ENCODE measurements at places on chromosomes 2 and 18. TPM values are rescaled to one million over a fixed set of nuclear protein-coding genes. Genes with fewer than 3 reads are reported as not detected.

The RFTN2 gene
- total RNA-seq, result 4.5 TPM

DNA sequence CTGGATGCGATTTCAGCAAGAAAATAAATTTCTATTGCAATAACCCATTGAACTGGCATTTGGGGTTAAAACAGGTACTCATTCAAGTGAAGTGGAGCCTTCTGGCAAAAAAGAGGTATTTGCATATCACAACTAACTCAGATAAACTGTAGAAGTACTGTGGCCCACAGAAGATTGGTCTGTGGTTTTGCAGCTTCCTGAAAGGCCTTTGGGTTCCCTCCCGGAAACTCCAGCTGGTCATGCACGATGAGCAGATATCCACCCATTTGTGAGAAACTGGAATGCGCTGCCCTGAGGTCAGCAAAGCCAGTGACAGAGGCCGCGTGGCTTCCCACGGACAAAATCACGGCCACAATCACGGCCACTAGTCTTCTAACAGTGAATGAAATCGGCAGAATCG is 106.3 kb downstream of the EPHA4 start:
- no peak for DNase-seq
- no peaks in the 10 kb centered on the region for H3K4me1 ChIP-seq
- H3K27me3 ChIP-seq, result no peaks in the 10 kb centered on the region
- no peaks in the 10 kb centered on the region for H3K36me3 ChIP-seq
- no peak overlapping the region for H3K27ac ChIP-seq

GRCh38 chr2:70733646-70734180 is 34.3 kb downstream of the ADD2 start:
- H3K27ac ChIP-seq, result no peak overlapping the region
- no peaks in the 10 kb centered on the region for H3K36me3 ChIP-seq
- no peaks in the 10 kb centered on the region for H3K27me3 ChIP-seq
- no peaks in the 10 kb centered on the region for H3K4me1 ChIP-seq
- no peak for DNase-seq

The IL36RN gene
- total RNA-seq, result not detected

The LRATD1 gene
- 7.1 TPM for total RNA-seq

GRCh38 chr2:131425231-131425941 is 50.5 kb upstream of the TUBA3D start:
- no peak for DNase-seq
- H3K27ac ChIP-seq, result no peak overlapping the region
- no peaks in the 10 kb centered on the region for H3K4me1 ChIP-seq
- H3K4me3 ChIP-seq, result no peak overlapping the region
- H3K27me3 ChIP-seq, result peaks cover 82% of the 10 kb centered on the region

DNA sequence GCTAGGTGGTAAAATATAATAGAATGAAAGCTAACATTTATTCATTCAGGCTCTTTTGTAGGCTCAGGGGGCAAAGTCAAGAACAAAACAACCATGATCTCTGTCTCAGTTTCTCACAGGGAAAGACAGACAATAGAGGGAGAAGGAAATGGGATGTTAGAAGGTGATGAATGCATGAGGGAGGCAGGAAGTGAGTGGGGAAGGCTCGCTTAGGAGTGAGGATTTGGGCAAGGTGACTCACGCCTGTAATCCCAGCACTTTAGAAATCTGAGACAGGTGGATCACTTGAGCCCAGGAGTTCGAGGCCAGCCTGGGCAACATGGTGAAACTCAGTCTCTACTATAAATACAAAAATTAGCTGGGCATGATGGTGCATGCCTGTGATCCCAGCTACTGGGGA is 88.4 kb downstream of the CTIF start:
- H3K4me3 ChIP-seq, result no peak overlapping the region
- H3K27me3 ChIP-seq, result no peaks in the 10 kb centered on the region
- no peaks in the 10 kb centered on the region for H3K4me1 ChIP-seq
- peaks cover 8% of the 10 kb centered on the region for H3K36me3 ChIP-seq

- H3K4me3 ChIP-seq, result no peak overlapping the region
- no peak overlapping the region for H3K27ac ChIP-seq
- H3K4me1 ChIP-seq, result no peaks in the 10 kb centered on the region
- no peak for DNase-seq
Observed at GRCh38 chr2:96091141-96091710, 25.1 kb downstream of the ADRA2B start.

The LIMS3 gene
- 1.5 TPM for total RNA-seq

The ERFE gene
- total RNA-seq, result 1.4 TPM
